ENCODE measurements at places on chromosomes 4 and X.

DNA sequence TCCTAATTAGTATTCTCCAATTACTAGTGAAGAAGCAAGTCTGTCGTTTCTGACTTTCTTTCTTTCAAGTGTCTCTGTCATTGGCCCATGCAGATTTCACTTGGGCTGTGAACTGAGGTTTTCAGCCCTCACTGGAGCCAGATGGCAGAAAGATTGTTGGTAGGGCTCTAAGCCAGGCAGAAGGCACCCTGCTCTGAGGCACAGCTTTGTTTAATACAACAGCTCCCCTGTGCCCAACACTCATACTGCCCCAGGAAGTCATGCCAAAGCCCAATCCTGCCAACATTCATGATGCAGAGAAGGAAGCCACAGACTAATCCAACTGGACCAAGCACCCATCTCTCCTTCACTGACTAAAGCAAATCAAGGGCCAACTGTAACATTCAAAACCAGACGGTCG is 117.1 kb upstream of the FRG1 start:
- peak; percentile 67 for DNase-seq

DNA sequence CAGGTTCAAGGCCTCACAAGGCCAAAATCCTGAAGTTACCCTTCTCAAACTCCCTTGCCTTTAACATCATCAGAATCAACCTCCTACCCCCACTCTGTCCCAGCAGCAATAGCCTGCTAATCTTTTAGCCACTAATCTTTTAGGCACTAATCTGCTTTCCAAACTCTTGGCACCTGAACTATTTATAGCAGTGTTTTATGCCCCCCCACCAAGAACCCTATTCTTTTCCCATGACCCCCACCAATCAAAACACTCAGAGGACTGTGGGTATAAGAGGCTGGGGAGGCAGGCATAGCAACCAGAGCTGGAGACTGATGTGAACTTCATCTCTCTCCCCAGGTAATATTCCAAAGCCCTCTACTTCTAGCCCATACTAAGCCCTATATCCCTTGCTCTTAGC is at the start of gene ARR3:
Gene ARR3 (plus strand): TSS at position 301 of the 400 bp plus-strand sequence. CDS start 1,052 bp downstream, outside the sequence.
- DNase-seq, result no peak

GRCh38 chr4:109547394-109547793 is 12.7 kb upstream of the MCUB start:
- no peak for DNase-seq

DNA sequence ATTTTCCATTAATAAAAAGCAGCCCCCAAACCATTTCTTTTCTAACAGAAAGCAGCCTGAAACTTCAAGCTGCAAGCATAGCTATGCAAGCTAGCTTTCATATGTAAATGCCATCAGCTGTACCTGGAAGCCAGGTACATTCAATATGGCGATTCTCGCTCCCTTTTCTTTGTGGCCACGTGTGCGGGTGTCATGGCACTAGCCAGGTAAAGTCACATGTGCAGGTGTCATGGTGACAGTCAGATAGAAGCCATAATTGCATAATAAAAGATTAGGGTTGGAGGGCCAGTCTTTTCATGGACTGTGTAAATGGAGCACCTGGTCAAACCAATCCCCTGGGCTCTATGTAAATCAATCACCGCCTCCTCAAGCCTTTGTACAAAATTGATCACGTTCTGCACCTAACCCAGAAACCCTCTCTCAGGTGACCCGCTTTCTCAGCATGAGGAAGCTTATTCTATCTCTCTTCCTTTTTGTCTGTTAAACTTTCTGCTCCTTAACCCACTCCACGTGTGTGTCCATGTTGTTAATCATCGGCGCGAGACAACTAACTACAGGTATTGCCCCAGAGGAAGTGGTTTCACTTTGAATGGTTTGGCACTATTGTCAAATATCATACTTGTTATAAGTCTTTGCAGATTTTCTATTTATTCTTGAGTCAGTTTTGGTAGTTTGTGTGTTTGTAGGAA is 18.0 kb upstream of the RHOXF2 start:
- no peak for DNase-seq

DNA sequence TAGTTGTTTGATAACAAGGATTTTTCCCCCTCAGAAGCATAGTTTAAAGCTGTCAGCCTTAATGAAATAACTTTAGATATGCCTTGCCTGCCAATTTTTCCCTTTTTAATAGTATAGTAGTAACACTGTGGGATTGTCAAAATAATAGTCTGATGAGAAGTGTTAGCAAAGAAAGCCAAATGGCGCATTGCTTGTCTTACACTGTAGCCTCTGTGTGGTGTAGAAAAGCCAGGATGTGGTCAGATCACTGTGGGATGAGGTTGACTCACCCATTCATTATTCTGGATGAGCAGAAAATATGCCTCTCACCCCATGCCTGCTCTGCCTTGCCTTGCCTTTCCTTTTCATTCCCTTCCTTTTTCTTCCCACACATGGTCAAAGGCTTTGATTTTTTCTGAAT is 257.8 kb upstream of the NRK start:
- DNase-seq, result no peak

- no peak for DNase-seq
Observed at GRCh38 chrX:40558590-40558989, 22.2 kb upstream of the ATP6AP2 start.

GRCh38 chr4:159428975-159429692 is 326.3 kb downstream of the RAPGEF2 start:
- no peak for DNase-seq

- DNase-seq, result no peak
Observed at GRCh38 chrX:17743913-17744312, 6.6 kb downstream of the SCML1 start.

GRCh38 chr4:163923092-163923491 is 428.6 kb downstream of the TMA16 start:
- no peak for DNase-seq

DNA sequence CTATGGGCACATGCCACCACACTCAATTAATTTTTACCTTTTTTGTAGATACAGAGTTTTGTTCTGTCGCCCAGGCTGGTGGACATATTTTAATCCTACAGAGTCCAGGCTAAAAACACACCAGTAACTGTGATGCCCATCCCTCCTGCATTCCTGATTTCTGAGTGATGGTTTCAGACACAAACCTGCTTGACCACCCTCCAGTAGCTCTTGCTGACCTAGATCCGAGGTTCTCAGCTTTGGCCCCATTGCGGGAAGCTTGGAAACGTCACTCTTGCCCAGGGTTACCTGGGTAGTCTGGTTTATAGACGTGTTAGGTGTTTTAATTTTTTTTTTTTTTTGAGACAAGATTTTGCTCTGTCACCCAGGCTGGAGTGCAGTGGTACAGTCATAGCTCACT is 7.5 kb downstream of the CD99 start:
- no peak for DNase-seq

- DNase-seq, result no peak
Observed at GRCh38 chr4:68871809-68872642, 56.2 kb downstream of the UGT2B10 start.

- DNase-seq, result no peak
Observed at GRCh38 chrX:155070663-155070974, 317 bp downstream of the CMC4 start.

GRCh38 chr4:41069838-41070237 is 144.5 kb downstream of the APBB2 start:
- no peak for DNase-seq

DNA sequence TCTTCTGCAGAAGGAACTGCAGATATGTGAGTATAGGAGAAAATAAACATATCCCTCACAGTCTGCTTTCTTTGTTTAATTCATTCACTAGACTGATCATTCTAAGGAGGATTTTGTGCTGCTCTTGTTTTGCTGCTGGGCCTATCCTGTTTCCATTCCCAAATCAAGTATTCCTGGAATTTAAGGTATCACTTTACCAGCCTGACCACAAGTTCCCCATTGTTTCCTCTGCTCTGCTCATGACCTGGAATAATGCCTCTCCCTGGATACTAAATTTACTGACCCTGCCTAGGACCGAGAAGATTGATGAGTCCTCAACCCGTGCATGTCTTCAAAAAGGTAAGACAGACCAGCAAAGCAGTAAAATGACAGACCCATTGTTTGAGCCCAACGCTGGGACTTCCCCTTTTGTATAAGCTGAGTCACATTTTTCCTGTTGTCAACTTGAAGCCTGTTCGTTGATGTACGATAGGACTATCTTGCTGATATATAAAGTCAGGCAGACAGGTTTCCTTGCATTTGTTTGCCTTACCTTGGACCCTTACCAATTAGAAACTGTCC is 85.5 kb upstream of the TET2 start:
- DNase-seq, result no peak

DNA sequence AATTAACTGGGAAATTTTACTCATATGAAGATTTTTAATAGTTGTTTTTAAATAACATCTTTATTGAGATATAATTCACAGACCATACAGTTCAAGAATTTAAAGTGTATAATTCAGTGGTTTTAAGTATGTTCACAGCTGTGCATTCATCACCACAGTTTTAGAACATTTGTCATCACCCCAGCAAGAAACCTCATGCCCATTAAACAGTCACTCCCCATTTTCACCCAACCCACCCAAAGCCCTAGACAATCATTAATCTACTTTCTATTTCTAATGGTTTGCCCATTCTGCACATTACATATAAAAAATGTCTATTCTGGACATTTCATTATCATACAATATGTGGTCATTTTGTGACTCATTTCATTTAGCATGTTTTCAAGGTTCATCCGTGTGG is 2.8 kb downstream of the UPRT start:
- no peak for DNase-seq

- DNase-seq, result no peak
Observed at GRCh38 chr4:37219242-37219641, 25.3 kb upstream of the NWD2 start.

DNA sequence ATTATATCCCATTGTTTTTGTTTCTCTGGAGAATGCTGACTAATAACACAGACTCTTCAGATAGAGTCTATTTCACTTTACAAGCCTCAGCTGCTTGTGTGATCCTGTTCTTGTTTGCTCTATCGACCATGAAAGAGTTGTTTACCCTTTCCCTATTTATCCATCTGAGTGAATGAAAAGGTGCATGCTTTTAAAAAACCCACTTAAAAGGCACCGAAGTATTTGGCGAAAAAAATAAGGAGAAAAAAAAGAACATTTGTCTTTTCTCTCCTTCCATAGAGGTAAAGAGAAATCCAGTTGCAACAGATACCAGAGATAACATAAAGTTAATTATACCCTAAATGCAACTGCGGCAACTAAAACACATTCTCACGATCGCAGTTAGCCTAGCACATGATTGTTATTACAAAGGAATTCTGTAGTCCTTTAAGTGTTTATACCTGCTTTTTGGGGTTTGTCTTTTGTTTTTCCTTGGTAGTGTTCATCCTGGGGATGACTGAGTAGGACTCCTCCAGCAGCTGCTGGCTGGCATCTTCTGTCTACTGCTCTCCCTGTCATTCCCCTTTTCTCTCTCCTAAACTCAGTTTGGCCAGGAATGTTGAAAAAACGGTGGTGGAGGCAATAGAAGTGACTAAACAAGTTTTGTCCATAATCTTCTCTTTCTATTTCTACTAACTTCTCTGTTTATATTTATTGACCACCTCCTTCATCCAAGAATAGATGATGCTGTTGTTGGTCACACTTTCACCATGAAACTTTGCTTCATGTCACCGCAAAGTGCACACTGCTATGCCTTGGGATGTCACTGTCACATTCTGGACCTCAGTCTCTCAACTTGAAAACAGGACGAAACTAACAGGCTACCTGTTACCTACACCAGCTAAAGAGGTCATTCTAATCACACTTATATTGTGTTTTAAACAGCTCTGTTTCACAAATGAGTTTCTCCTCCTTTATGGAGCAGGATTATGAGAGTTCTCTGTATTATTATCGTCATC is 41.9 kb upstream of the FRAS1 start:
- no peak for DNase-seq

GRCh38 chr4:165662341-165662740 is 210.7 kb upstream of the TLL1 start:
- no peak for DNase-seq

DNA sequence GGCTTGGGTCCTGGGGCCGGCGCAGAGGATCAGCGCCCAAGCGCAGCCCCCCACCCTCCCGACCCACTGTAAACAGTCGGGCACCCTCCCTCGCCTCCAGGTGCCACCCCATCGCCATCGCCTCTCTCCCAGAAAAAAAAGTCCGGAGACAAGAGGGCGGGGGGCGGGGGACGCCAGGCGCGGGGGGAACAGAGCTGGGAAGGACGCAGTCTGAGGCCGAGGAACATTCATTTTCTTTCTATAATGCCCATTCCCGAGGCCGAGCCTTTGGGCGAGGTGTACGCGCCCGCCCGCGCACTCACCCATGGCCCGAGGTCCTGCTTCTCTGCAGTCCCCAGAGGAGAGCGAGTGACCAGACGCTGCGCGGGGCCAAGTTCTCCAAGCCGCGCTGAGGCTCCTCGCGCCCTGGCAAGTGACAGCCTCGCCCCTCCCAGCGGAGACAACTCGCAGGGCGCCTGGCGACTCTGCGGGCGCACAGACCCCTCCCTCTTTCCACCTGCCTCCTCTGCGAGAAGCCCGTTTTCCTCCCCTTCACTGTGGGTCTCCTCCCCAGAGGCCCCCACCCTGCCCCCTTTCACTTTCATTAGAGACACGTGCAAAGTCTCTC is 63.5 kb upstream of the WDR17 start:
- peak; percentile 54 for DNase-seq

DNA sequence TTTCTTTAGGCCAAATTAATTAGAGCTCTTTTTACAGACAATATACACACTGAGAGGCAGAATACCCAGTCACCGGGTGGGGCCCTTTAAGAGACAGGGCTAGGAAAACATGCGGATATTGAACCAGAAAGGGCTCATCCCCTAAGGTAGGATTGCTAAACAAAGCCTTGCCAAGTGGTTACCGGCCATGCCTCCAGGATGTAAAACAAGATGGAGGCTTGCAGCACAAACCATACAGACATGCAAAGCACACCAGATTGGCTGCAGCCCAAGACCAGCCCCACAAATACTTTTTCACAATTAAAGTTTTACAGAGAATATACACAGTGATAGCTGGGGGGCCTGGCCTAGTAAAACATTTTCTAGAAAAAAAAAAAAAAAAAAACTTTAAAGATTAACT is 210.0 kb downstream of the KLHL4 start:
- no peak for DNase-seq

GRCh38 chr4:184473499-184474262 is 669 bp downstream of the IRF2 start:
- DNase-seq, result peak; percentile 52

DNA sequence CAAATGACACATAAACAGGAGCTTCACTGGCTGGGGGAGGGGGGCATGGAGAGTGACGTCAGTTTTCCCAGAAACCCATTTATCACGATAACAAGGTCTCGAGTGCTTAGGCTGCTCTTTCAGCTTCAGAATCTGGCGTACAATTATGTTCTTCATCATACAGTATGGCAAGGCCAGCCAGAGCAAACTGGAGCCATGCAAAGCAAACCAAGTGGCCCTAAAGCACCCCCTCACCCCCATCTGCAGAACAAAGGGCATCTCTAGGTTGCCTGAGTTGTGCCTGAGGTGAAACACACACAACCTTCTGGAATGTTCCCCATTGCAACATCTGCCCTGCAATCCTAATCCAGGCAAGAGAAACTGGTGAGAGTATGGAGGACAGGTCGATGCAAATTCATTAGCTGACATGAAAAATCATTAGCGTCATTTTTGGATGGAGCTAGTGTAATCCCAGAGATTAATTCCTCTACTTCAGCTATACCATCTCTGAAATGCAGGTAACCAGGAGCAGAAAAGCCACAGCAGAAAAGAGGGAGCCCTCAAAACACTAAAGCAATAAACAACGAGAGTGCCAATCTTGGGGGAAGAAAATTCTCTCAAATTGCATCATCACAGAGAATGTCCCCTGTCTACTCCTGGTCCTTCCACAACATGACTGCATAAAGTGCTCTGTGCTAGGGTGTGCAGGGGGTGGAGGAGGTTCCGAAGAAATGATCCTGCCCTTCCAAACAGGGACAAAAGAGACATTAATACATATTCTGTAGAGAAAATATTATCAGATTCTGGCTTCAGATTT is 1.8 kb downstream of the SEPTIN6 start:
- DNase-seq, result no peak

GRCh38 chr4:88418411-88418810 is 38.5 kb upstream of the HERC5 start:
- DNase-seq, result no peak

Measured in anterior cingulate cortex (tissue), 58 donors.